ENCODE measurements at places on chromosomes 7 and 10. TPM values are rescaled to one million over a fixed set of nuclear protein-coding genes. Genes with fewer than 3 reads are reported as not detected.

DEPP1 gene
- total RNA-seq = 0.81 TPM

FAM25A gene
- total RNA-seq = not detected

CLCN1 gene
- 0.06 TPM for total RNA-seq

C7orf33 gene
- total RNA-seq = not detected

ATG9B gene
- total RNA-seq = 1.1 TPM

H2AZ2 gene
- total RNA-seq = 267 TPM

SEPHS1 gene
- total RNA-seq = 66.4 TPM

OPTN gene
- total RNA-seq = 52.7 TPM

TDRD1 gene
- total RNA-seq = not detected

CYP2E1 gene
- 0.22 TPM for total RNA-seq

HOXA10 gene
- 7.5 TPM for total RNA-seq

GPR26 gene
- total RNA-seq = not detected

Data from A549 treated with RU486 at 1 μM for 4 hours (cell line).